ENCODE measurements at places on chromosomes 5 and 9.

- H3K36me3 ChIP-seq: peaks cover 13% of the 10 kb centered on the region
- H3K4me1 ChIP-seq: peaks cover 4% of the 10 kb centered on the region
- H3K4me3 ChIP-seq: no peak overlapping the region
- DNase-seq: no peak
Measured at GRCh38 chr9:132597073-132597775, 14.8 kb downstream of the BARHL1 start.

DNA sequence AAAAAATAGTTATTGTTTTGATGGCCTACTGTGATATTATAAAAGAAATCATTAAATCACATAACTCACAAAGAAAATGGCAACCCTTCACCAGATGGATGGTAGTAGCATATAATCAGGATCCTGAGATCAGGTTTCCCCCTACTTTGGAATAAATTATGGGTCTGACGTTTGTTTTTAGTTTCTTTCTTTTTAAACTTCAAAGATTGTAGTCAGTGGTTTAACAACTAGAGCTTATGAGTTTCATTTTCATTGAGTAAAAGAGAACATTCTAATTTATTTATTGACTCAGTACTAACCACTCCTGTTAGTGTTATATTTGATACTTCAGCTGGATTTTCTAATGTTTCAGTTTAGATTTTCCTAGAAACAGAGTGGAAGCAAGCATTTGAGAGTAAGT, 218.0 kb upstream of the PCSK5 start:
- no peak for DNase-seq
- no peak overlapping the region for H3K27ac ChIP-seq
- no peak overlapping the region for H3K4me3 ChIP-seq
- H3K36me3 ChIP-seq: no peaks in the 10 kb centered on the region
- peaks cover 9% of the 10 kb centered on the region for H3K4me1 ChIP-seq

DNA sequence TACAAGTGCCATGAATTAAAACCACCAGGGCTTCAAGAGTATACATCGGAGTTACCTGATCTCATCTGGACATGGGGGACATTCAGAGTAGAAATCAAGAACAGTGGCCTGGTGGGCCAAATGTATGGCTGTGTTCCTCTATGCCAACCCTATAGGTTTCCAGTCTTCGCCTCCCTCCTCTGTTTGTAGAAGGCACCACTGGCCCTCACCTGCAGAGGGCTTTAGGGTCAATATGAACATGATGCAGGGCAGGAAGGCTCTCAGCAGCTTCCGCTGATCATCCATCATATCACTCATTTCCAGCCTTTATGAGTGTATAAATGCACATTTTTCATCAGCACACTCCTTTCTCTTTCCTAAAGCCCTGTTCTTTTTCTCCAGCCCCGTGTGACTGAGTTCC, 555.5 kb upstream of the BRINP1 start:
- H3K4me1 ChIP-seq: no peaks in the 10 kb centered on the region
- H3K4me3 ChIP-seq: no peak overlapping the region
- H3K27me3 ChIP-seq: peaks cover 31% of the 10 kb centered on the region
- DNase-seq: no peak
- no peak overlapping the region for H3K27ac ChIP-seq
- no peaks in the 10 kb centered on the region for H3K36me3 ChIP-seq

GRCh38 chr5:115455301-115455707, 89.3 kb downstream of the FEM1C start:
- no peaks in the 10 kb centered on the region for H3K27me3 ChIP-seq
- no peak overlapping the region for H3K4me3 ChIP-seq
- DNase-seq: no peak
- H3K27ac ChIP-seq: no peak overlapping the region

DNA sequence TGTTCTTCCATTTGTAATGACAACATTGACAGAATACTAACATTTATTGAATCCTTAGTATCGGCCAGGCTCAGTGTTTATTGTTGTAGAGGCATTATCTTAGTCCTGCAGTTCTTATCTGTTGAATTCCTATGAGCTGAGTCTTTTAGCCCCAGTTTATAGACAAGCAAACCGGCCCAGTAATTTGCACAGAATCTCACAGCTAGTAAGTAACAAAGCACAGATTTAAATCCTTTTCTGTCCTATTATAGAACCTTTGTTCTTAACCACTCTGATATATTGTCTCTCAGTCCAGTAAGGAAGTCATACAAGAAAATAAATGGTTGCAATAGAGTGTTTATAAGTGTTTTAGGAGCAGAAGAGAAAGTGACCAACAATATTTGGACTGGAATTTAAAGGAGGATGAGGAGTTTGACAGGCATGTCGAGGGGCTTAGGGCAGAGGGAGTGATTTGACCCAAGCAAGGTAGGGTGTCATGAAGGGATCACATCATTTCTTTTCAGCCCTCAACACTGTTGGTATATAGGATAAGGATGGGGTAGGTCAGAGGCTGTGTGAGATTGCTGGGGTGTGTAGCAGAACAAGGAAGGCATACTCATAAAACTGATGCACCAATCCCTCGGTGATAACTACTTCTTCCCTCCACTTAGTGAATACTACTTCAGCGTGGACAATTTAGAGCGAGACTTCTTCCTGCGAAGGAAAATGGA, 39.5 kb downstream of the LARP1 start:
- H3K27ac ChIP-seq: peak overlapping the region; percentile 3
- H3K4me3 ChIP-seq: no peak overlapping the region
- H3K27me3 ChIP-seq: no peaks in the 10 kb centered on the region
- no peak for DNase-seq

DNA sequence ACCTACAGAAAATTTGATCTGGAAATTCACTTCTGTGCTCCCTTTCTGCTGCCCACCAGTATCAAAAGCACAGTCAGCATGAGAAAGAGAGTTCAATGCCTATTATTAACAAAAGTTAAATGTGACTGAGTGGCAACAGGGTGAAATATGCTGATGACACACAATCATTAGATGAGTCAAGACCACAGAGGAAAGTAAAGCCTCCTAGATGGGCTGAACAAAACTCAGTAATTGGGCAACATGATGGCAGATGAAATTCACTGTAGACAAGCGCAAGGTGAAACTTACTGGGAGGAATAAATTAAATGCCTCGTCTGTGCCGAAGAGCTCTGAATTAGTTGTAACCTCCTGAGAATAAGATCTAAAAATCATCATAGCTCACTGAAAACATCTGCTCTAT, 752.8 kb downstream of the IRX1 start:
- no peak for DNase-seq
- H3K4me3 ChIP-seq: no peak overlapping the region
- no peak overlapping the region for H3K27ac ChIP-seq
- no peaks in the 10 kb centered on the region for H3K36me3 ChIP-seq

DNA sequence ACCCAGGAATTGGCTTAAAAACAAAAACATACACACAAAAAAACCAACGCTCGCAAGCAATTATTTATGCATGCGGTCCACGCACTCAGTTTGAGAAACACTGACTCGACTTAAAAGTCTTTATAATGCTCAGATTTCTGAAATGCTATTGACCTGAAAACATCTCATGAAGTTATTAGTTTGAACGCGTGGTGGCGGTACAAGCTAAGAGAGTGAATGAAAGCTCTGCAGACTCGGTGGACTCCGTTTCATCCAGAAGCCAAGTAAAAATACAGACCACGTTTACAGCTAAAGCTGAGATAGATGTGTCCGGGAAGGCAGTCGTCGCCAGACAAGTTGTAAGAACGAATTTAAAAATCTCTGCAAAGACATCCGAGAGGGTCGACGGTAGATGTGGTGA, at the start of gene PCDHB6:
Gene PCDHB6, plus strand, starts transcription at position 246 of the 400 bp plus-strand sequence. CDS start 201 bp downstream, outside the sequence.
- H3K27ac ChIP-seq: no peak within 1 kb of the TSS
- no peak for DNase-seq
- H3K4me3 ChIP-seq: no peak within 1 kb of the TSS
- H3K27me3 ChIP-seq: no peaks in the 10 kb centered on the region
- H3K4me1 ChIP-seq: no peaks in the 10 kb centered on the region
- H3K36me3 ChIP-seq: peaks cover 34% of the 10 kb centered on the region

GRCh38 chr5:79261897-79262296, 26.0 kb downstream of the JMY start:
- no peaks in the 10 kb centered on the region for H3K36me3 ChIP-seq
- H3K27ac ChIP-seq: no peak overlapping the region
- peaks cover 11% of the 10 kb centered on the region for H3K4me1 ChIP-seq
- H3K4me3 ChIP-seq: no peak overlapping the region

DNA sequence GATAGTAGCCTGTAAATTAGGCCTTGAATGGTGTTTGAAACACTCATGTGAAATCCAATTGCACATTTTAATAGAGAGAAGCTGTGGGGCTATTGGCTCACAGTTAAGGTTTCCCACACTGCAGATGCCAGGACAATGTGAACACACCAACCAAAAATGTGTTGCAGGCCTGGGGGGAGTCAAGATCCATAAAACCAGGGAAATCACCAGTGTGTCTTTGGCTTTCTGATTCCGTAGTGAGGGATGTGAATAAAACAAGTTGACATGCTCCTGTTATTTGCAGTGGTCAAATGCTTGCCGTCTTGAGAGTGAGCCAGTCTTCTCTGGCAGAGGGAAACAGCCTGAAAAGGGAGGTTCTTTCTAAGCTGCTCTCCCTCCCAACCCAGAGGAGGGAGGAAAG, 79.0 kb downstream of the ZNF462 start:
- H3K27me3 ChIP-seq: no peaks in the 10 kb centered on the region
- no peak for DNase-seq
- no peak overlapping the region for H3K27ac ChIP-seq
- H3K4me3 ChIP-seq: no peak overlapping the region

GRCh38 chr5:112958093-112959088, 18.2 kb upstream of the DCP2 start:
- H3K36me3 ChIP-seq: no peaks in the 10 kb centered on the region
- H3K4me1 ChIP-seq: peaks cover 13% of the 10 kb centered on the region
- no peak for DNase-seq
- H3K4me3 ChIP-seq: no peak overlapping the region

DNA sequence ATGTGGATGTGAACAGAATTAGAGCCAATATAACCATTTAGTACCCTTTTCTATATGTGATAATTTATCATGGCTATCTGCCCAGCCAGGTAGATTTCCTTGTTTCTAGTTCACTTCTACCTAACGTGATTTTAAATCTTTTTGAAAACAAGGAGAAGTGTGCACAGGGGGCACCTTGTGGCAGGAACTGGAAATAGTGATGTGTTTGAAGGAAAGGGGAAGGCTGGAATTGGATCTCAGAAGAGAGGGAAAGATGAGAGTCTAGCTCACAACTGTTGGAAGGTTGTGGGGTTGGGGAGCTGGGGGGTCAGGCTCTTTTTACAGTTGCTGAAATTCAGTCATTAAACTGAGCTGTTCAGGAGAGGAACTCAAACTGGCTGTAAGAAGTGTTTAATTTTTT, 219.5 kb downstream of the KCTD16 start:
- H3K27ac ChIP-seq: no peak overlapping the region
- H3K36me3 ChIP-seq: no peaks in the 10 kb centered on the region
- no peaks in the 10 kb centered on the region for H3K27me3 ChIP-seq
- no peaks in the 10 kb centered on the region for H3K4me1 ChIP-seq
- H3K4me3 ChIP-seq: no peak overlapping the region

GRCh38 chr9:97905228-97905627, 17.1 kb downstream of the TRMO start:
- H3K4me1 ChIP-seq: no peaks in the 10 kb centered on the region
- H3K27ac ChIP-seq: no peak overlapping the region
- DNase-seq: no peak
- no peaks in the 10 kb centered on the region for H3K27me3 ChIP-seq
- H3K4me3 ChIP-seq: no peak overlapping the region

DNA sequence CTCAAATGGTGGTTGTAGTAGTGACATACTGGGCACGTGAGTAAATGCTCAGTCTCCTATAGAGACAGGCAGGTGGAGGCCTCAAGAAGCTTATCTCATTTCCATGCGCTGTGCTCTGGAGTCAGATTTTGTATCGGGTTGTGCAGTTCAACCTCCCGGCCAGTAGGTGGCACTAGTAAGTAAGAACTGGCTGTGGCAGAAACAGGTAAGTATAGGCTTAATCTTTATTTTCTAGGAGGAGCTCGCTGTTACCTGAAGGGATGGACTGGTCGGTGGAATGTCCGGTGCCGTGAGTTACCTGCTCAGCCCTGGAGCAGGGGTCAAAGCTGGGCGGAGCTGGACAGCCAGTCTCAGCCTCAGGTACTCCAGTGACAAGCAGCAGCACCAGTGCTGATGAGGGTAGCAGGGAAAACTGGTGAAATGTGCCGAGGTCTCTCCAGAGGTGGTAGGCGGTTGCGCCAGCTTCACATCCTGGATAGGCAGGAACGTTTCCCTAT, 880.1 kb upstream of the SEMA6A start:
- no peaks in the 10 kb centered on the region for H3K27me3 ChIP-seq
- no peak overlapping the region for H3K4me3 ChIP-seq
- H3K27ac ChIP-seq: no peak overlapping the region
- no peak for DNase-seq
- H3K36me3 ChIP-seq: no peaks in the 10 kb centered on the region

- no peak overlapping the region for H3K4me3 ChIP-seq
- no peaks in the 10 kb centered on the region for H3K27me3 ChIP-seq
- no peak overlapping the region for H3K27ac ChIP-seq
- no peaks in the 10 kb centered on the region for H3K36me3 ChIP-seq
- DNase-seq: peak; percentile 61
Measured at GRCh38 chr5:83711982-83712601, 8.6 kb downstream of the HAPLN1 start.

DNA sequence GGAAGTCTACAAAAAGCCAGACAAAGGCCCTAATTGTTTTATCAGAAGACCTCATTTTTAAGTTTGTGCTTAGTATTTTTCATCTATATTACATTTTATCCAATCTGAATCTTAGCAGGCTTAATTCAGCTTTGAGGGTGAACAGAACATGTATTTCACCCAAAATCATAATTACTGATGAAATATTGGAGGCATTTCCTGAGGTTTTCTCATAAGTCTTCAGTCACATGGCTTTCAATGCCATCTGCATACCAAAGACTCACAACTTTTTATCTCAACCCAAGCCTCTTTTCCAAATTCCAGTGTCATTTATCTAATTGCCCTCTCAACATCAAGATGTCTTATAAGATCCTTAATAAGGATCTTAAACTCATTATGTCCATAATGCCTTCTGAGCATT, 150.8 kb downstream of the TTC39B start:
- H3K27ac ChIP-seq: peak overlapping the region; percentile 0
- no peak overlapping the region for H3K4me3 ChIP-seq
- no peak for DNase-seq
- H3K4me1 ChIP-seq: peaks cover 25% of the 10 kb centered on the region

GRCh38 chr5:87361536-87362213, 51.1 kb downstream of the CCNH start:
- no peaks in the 10 kb centered on the region for H3K27me3 ChIP-seq
- H3K27ac ChIP-seq: no peak overlapping the region

- DNase-seq: no peak
- H3K27ac ChIP-seq: no peak overlapping the region
- H3K27me3 ChIP-seq: peaks cover 48% of the 10 kb centered on the region
Measured at GRCh38 chr9:97966493-97966892, 16.6 kb upstream of the ANP32B start.

- peaks cover 6% of the 10 kb centered on the region for H3K36me3 ChIP-seq
- H3K4me1 ChIP-seq: peaks cover 7% of the 10 kb centered on the region
- H3K27ac ChIP-seq: no peak overlapping the region
Measured at GRCh38 chr9:8701904-8702303, 902.3 kb upstream of the DMAC1 start.
